ENCODE measurements at places on chromosomes 2 and 18. TPM values are rescaled to one million over a fixed set of nuclear protein-coding genes. Genes with fewer than 3 reads are reported as not detected.

Gene SLC5A7
- 1.3 TPM for polyA plus RNA-seq

Gene STEAP3
- polyA plus RNA-seq, result 1.3 TPM

Gene RASGRP3
- polyA plus RNA-seq, result 19.6 TPM

Gene TEX44
- polyA plus RNA-seq, result not detected

GRCh38 chr2:194870974-194871535 is 786.0 kb upstream of the SLC39A10 start:
- DNase-seq, result no peak

DNA sequence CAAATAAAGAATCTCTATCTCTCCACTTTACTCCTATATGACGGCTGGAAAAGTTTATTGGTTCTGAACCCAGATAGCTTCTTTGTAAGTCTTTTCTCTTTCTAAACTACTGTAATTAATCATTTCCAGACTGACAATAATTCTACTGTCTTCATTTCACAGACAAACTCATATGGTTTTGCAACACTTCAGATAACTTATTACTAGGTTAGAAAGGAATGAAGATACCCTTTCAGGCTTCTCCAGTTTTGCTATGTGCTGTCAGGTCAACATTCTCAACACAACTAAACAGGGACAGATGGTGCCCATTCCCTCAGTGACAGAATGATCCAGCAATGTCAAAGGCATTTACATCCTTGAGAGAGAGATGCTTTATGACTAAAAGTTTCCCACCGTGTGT is 198.5 kb upstream of the ITGA4 start:
- no peak for DNase-seq

GRCh38 chr18:60554967-60555366 is 182.4 kb upstream of the MC4R start:
- DNase-seq, result no peak

DNA sequence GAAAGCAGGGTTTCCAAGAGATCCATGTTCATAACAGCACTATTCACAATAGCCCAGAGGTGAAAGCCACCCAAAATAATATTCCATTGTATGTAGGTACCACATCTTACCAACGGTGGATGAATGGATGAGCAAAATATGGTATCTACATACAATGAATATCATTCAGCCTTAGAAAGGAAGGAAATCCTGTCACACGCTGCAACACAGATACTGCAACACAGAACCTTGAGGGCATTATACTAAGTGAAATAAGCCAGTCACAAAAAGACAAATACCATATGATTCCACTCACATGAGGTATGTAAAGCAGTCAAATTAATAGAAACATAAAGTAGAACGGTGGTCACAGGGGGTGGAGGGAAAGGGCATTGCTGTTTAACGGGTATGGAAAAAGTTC is 155.7 kb downstream of the DTNB start:
- DNase-seq, result no peak

DNA sequence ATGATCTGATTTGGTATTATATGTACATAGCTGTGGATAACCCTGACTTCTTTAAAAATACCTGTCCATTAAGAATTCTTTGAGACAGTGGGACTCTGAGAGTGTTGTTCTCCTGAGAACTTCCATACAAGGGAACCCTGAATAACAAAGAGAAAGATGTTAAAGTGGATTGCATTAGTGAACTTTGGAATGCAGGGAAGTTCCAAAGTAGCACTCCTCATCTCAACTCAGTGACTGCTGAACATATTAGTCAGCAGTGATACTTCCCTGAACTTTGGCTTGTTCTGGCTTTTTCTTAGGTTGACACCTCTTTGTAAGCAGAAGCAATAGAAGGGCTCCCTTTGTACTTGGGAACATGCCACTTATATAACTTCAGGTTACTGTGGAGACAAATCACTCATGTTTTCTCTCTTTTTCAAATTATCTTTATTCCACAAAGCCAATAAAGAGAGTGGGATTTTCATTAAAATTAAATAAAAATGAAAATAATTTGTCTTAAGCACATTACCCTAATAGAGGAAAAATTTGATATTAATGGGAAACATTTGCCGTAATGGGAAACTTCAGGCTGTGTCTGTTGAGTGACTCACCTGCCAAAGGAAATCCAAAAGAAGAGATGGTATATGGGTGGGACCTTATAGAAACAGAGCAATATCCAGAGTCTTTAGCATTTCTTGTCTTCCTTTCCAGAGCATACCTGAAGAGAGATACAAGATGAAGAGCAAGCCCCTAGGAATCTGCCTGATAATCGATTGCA is 33.3 kb downstream of the CFLAR start:
- DNase-seq, result no peak

DNA sequence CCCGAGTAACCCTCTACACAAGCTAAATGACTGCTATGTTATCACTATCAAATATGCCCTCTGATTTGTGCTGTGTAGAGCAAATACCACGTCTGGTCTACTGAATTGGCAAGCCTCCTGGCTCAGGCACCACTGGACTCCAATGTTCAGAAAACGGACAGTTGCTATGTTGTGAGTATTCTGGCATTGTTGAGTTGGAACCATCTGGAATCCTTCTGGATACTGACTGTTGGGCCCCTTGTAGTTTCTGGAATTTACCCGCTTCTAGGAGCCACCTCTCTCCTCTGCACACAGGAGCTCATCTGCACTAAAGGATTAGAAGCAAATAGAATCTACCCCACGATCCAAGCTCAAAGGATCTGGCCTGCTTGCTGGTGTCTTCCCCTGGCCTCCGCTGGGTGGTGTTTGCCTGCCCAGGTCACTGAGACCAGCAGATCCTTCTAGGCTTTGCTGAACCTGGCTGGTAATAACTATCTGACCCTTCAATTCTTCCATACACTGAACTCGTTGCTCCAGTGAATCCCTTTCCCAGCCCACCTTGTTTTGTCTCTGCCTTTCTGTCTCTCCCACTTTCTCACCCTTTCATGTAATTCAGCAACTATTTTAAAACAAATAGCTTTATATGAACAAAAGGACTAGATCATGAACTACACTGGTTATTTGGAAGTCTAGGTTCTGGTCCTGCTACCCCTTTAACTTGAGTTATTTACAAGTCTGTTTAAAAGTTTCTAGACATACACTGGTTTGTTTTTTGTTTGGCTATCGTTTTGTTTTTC is 2.1 kb upstream of the HAAO start:
- DNase-seq, result no peak

GRCh38 chr2:143698888-143699570 is 569.8 kb downstream of the ARHGAP15 start:
- DNase-seq, result no peak

DNA sequence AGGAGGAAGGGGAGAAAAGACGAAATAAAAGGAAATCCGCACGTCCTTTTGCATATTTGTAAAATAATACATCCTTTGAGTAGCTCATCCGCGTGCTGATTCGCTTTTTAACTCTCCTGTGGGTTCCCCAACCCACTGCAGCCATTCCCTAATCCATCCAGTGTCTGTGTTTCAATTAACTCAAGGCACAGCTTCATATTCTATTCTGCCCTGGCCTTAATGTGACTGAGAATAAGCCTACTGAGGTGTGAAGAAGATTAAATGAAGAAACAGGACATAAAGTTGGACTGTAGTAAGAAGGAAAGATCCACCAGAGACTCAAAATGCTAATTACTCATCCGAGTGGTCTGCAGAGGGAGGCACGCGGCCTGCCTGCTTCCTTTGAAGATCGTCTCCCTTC is 161.4 kb upstream of the SH3BP4 start:
- DNase-seq, result no peak

DNA sequence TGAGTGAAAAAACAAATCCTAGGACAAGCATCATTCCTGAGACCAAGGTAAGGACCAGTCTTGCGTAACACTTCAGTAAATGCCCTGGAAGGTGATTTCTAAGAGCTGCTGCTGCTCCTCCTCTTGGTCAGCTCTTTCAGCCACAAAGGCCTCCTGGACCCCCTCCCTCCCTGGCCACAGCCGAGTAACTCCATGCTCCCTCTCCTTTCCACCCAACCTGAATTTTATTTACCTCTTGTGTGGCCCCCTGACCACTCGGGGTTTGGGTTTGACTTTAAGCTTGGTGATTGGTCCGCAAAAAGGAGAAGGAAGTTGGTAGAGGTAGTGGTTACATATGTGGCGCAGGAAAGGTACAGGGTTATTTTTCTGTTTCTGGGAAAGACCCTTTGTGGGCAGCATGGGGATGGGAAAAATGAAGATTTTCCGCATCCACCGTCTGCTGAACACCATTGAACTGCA is 9.2 kb downstream of the HTRA2 start:
- no peak for DNase-seq

- no peak for DNase-seq
Observed at GRCh38 chr2:69041214-69041613, 28.2 kb downstream of the ANTXR1 start.

DNA sequence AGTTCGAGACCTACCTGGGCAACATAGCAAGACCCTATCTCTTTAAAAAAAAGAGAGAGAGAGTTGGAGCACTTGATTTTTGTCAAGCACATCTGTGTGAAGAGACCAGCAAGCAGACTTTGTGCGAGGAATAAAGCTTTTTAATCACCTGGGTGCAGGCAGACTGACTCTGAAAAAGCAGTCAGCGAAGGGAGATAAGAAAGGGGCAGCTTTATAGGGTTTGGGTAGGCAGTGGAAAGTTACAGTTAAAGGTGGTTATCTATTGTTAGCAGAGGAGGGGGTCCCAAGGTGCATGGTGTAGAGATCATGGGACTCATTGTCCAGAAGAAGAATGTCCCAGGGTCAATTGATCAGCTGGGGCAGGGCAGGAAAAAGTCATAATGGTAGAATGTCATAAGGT is 34.4 kb downstream of the NCL start:
- DNase-seq, result no peak

GRCh38 chr2:192585418-192585817 is 390.7 kb upstream of the TMEFF2 start:
- DNase-seq, result no peak

All from left kidney (tissue), 8 donors.